Stimulated activated CD4-positive, alpha-beta T cell treated with anti-CD3 and anti-CD28 coated beads, Interleukin-4, amount 100 ng/mL, for 48 hours (primary cell): ENCODE measurements at places on chromosomes 2 and 18.

DNA sequence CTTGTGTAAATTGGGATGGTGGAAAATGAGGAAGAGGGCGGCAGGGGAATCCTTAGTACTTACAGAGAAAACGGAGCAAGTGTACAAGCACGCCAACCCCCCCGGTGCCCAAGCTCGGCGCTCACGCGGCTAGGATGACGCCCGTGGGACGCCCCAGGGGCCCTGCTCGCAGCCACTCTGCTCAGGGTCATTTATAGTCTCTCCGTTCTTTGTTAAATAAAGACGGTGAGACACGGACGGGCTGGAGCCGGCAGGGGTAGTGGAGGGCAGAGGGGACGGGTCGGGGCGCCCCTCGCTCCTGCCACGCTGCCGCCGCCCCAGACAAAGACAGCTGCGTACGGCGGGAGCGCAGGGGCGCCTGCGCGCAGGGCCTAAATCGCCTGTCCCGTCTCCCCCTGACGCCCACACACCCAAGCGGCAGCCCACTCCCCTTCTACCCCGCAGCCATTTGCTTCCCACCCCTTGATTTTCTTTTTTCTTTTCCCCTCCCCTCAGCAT lies 37.8 kb downstream of the PCBP1 start:
- no peak for DNase-seq

GRCh38 chr2:46983065-46983801 lies 67.6 kb upstream of the MCFD2 start:
- DNase-seq: no peak

DNA sequence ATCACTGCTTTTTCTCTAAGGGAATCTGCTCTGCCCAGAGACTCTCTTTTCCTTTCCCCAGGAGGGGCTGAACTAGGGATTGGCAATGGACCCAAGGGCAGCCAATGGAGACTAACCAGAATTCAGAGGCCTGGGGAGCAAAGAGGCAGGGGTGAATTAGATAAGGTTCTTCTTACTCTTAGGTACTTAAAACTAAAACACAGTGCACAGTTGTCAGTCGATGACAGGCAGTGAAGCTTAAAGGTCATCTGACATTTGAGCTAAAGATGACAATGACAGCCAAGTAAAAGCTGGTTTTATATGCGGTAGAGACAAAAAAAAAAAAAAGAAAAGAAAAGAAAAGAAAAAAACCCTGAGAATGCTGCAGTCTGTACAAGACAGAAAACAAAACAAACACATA lies 57.8 kb downstream of the HIBCH start:
- DNase-seq: no peak

- DNase-seq: no peak
These were observed 36.8 kb downstream of the HS6ST1 start for GRCh38 chr2:128281852-128282245.

DNA sequence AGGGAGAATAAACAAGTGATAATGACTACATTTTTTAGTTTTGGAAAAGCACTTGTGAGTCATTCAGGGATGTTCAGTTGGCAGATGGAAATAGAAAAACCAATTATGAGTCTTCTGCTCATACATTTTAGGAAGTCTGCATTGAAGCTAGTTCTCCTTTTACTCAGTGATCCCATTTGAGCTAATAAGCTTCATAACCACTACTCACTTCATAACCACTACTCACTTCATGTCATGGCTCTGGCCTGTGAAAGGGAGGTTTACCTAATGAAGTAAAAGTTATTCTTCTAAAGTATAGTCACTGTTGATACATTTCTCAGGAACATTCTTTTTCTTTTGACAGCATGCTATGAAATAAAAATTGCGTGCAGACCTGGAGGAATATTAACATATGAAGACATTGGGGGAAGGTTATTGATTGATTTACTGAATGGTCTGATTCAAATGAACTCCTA lies 948.7 kb downstream of the TSN start:
- no peak for DNase-seq
